ENCODE measurements at places on chromosomes 16 and 17.
A peak's percentile ranks its signal among the peaks of the same experiment; 100 is the strongest.

GRCh38 chr17:66135219-66135618 is 56.7 kb downstream of the CEP112 start:
- no peak for DNase-seq

DNA sequence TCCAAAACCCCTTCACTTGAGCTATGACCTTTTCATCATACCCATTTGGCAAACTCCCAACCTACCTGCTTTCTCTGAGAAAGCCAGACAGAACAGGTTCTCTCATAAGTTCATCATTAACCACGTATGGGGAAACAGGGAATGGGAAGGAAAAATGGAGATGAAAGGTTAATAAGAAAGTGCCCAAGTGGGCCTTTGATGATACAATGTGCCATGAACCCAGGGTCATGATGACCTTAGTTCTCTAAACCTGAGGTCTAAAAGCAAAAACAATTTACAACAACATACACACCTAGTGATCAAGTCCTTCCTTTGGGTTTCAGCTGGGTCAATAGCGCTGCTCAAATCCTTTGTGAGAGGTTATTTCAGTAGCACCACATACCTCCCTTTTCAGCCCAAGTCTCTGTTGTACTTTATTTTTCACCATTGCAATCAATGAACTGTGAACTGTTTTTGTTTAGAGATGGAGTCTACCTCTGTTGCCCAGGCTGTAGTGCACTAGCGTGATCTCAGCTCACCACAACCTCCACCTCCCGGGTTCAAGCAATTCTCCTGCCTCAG is 14.5 kb upstream of the RANGRF start:
- no peak for DNase-seq

- DNase-seq = no peak
These were observed 11.5 kb downstream of the ZNF319 start for GRCh38 chr16:57988929-57989328.

DNA sequence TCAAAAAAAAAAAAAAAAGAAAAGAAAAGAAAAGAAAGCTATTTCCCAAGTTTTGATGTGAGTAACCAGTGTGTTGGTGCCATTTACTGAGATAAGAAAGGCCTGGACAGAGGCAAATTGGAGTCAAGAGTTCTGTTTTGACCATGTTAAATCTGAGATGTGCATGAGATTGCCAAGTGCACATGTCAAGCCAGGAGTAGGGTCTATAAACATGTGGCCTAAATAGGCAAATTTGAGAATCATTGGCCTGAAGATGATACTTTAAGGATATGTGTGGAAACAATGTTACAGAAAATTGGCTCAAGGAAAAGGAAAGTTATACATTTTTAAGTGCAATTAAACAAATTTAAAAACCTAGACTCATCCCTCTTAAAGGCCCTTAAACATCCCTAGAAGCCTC is 15.3 kb upstream of the SMG1 start:
- no peak for DNase-seq

GRCh38 chr17:13306310-13306962 is 288.6 kb upstream of the ELAC2 start:
- DNase-seq = peak; percentile 71

DNA sequence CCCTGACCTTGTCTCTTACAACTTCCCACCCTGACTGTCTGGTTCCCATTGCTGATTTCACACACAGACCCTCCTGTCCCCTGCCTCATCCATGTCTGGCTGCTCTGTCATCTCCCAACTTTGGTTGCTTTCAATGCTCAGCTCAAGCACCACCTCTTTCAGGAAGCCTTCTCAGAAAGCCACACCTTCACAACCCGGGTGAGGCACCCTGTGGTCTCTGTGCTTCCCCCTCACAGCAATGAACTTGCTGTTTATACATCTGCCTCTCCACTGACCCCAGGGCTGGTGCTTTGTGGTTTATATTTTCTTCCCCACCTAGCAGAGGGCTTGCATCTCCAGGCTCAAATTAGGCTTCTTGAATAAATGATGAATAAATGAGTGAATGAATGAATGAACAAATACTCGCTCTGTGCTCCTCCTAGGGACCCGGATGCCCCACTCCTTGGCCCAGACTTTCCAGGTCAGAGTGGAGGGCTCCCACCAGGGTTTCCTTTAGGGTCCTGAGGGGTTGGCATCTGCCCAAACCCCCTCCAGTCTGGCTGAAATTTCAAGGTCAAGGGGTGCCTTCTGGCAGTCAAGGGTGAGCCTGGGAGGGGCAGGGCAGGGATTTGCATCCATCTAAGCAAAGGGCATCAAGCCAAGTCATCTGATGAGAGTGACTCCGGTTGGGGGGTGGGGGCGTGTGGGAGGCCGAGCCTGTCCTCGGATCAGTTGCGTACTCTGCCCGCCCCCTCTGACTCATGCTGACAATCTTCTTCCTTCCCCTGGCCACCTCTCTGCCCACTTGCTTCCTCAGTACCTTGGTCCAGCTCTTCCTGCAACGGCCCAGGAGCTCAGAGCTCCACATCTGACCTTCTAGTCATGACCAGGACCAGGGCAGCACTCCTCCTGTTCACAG is at the start of gene ITGAX:
TSS of gene ITGAX (plus strand) at position 783 of the 898 bp plus-strand sequence. CDS start at position 862, 79 bp downstream.
- peak; percentile 81 for DNase-seq

- peak; percentile 71 for DNase-seq
These were observed 73.1 kb upstream of the TANC2 start for GRCh38 chr17:62892870-62893338.

All from activated CD4-positive, alpha-beta T cell treated with anti-CD3 and anti-CD28 coated beads, Interleukin-2, Interleukin-6, amounts not matched to agents 100 ng/mL and 50 ng/mL, durations not matched to agents 16 hours and 8 hours (primary cell).